ENCODE measurements at places on chromosomes 4 and X. TPM values are rescaled to one million over a fixed set of nuclear protein-coding genes. Genes with fewer than 3 reads are reported as not detected.

The GLOD5 gene
- not detected for total RNA-seq

The FRAS1 gene
- total RNA-seq, result 51.7 TPM

The TRIM60 gene
- total RNA-seq, result not detected

The RHOXF1 gene
- not detected for total RNA-seq

The GJB1 gene
- not detected for total RNA-seq

The KLF8 gene
- 13.9 TPM for total RNA-seq

The SH3RF1 gene
- total RNA-seq, result 23.5 TPM

The MAGEB4 gene
- total RNA-seq, result not detected

The RNF128 gene
- total RNA-seq, result 2.5 TPM

The ARMCX4 gene
- 17.9 TPM for total RNA-seq

The STARD8 gene
- 82.7 TPM for total RNA-seq

The PGAM4 gene
- not detected for total RNA-seq

The ARX gene
- not detected for total RNA-seq

The ARSD gene
- 19.8 TPM for total RNA-seq

The PDGFRA gene
- 3.4 TPM for total RNA-seq

The BGN gene
- 393 TPM for total RNA-seq

The CT47B1 gene
- not detected for total RNA-seq

The TRIM75 gene
- total RNA-seq, result not detected

The FAM47E gene
- total RNA-seq, result 1.1 TPM

The NAT8L gene
- 0.36 TPM for total RNA-seq

The YTHDC1 gene
- total RNA-seq, result 110 TPM

The ARR3 gene
- not detected for total RNA-seq

The DRP2 gene
- total RNA-seq, result 1.6 TPM

The GNRHR gene
- not detected for total RNA-seq

The TCEAL5 gene
- total RNA-seq, result 3.0 TPM

The GABRG1 gene
- not detected for total RNA-seq

The EREG gene
- total RNA-seq, result not detected

The TRAM1L1 gene
- total RNA-seq, result 1.8 TPM

The ACSL4 gene
- 33.2 TPM for total RNA-seq

The NKAP gene
- 7.5 TPM for total RNA-seq
